Anterior cingulate cortex (tissue), 58 donors: ENCODE measurements at places on chromosomes 3 and 15.

DNA sequence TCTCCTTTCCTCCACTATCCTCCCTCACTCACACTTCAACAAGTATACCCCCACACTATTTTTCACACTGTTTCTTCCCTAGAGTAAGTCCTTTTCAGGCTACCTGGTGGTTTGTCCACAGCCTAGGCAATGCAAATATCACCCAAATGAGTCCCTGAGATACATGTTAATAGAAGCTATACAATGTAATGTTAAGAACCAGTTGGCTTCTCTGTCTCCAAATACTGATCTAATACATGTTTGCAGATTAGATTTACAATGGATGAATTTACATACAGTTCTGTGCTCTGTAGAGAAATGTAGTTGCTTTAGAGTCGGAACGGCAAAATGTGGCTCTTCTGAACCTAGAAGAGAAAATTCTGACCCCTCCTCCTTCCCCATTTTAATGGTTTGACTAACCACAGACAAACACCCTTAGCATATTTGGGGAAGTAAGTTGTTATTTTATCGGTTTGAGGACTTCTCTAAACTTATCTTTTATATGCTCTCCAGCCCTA lies 63.6 kb upstream of the MBNL1 start:
- no peak for DNase-seq

DNA sequence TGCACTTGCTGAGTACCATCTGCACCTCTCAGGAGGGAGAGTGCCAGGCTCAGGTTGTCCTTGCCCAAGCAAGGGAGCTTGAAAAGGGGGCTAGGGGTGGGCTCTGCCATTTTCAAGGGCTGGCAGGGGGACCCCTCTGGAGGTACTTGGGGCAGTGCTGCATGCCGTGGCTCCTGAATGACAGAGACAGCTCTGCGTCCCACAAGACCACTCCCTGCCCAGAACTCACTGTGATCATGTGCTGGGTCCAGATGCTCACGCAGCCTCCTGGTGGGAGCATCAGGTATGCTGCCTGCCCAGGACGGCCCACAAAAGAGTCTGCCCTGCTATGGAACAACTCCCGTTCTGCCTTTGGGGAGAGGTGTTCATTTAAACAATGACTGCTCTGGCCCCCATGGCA lies 165.2 kb downstream of the GOLGA6L4 start:
- no peak for DNase-seq

DNA sequence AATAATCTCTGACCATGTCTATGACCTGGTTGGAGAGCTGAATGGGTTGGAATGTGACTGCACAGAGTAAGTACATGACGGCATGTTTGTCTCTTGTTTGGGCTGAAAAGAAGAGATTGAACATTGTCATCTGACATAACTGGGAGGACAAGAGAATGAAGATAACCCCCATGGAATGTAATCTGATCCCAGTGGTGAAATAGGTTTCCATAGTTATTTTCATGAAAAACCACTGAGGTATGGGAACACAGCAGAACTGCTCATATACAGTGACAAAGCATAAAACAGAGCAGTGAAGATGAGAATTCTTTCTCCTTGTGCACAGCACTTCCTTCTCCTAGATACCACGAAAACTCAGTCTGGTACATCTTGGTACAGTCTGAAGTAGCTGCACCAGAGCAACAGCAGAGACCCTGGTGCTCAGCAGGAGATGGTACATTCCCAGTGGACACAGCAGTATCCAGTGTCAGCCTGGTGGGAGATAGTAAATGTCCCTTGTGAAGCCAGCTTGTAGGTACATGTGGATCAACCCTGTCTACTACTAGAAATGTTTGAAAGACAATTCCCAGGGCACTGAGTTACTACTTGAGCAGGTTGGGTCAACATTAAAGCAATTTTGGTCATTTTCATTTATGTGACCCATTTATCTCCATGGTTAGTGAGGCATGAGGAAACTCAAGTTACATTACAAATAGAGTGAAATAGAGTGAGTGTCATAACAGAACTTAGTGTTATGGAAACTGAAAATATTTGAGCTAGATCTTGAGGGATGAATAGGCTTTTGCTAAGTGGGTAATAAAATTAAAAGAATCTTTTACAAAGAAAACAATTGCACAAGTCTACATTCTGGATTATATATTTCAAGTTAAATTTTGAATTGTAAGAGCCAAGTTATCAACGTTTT lies 178.3 kb downstream of the SUCNR1 start:
- no peak for DNase-seq

- no peak for DNase-seq
Measured at GRCh38 chr3:194811118-194811517, 125.4 kb downstream of the FAM43A start.

GRCh38 chr3:21436835-21437234 lies 314.2 kb downstream of the ZNF385D start:
- no peak for DNase-seq

GRCh38 chr15:68223171-68223570 lies 6.4 kb downstream of the CLN6 start:
- no peak for DNase-seq

- DNase-seq = no peak
Measured at GRCh38 chr3:52742418-52743041, 28.2 kb downstream of the NEK4 start.

- peak; percentile 10 for DNase-seq
Measured at GRCh38 chr3:173584093-173584837, 186.7 kb downstream of the NLGN1 start.

- DNase-seq = no peak
Measured at GRCh38 chr3:52402706-52403270, 42.1 kb downstream of the SEMA3G start.

- DNase-seq = no peak
Measured at GRCh38 chr3:16262174-16262573, 2.6 kb downstream of the DPH3 start.

DNA sequence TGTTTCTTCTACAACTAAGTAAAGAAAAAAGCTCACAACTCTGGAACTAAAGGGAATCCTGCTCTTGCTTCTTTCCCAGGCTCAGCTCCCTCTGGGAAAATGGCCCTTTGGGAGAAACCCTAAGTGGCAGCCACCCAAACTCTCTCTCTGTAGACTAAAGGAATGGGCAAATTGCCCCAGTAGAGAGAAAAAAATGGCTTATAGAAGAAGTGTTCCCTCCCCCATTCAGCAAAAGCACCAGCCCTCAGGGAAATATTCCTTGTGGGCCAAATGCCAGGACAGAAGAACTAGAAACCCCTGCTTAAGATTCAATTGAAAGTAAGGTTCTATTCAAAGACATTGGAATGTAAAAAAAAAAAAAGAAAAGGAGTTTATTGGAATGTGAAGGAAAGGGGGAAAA lies 603.7 kb upstream of the ALCAM start:
- no peak for DNase-seq
